Naive B cell (primary cell): ENCODE measurements at places on chromosomes 2 and 18. TPM values are rescaled to one million over a fixed set of nuclear protein-coding genes. Genes with fewer than 3 reads are reported as not detected.

DNA sequence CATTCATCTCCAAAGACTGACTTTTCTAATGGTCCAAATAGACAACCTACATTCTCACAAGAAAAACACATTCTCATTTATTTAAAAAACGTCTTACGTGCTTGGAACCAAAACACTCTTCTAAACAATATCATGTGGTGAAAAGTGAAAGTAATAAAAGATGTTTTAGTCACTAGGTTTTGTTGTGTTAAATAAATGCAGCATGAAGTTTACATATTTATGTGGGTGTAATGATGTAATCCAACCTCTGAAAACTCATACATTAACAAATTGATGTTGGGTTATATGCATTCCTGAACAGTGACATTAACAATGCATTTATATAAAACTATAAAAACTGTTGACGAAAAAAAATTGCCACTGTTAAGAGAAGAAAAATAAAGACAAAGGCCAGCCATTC, 55.1 kb upstream of the ACVR2A start:
- DNase-seq, result no peak

DNA sequence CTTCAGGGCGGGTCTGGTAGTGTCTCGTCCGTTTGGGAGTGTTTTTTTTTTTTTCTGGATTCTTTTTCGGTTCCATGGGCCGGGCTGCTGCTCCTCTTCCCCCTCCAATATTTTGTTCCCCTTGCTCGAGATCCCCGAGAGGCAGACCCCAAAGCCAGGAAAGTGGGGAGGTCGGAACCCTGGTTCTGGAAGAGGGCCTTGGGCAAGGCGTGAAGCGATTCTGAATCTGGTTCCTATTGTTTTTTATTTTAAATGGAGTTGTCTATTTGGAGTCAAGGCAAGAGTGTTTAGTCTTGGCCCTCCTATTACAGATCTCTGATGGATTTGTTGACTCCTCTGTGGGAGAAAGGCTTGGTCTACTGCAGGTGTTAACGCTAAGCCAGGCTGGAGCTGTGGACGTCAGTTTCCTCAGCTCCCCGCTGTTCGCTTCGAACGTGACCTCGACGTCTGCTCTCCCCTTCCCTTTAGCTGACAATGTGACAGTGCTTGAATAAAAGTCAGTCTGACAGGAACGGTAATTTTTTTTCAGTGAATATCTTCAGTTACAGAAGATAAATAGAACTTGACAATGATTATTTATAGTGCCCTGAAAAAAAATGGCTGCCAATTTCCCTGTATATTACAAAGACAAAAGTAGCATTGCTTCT, 683 bp upstream of the DNAJC27 start:
- peak; percentile 63 for DNase-seq

DNA sequence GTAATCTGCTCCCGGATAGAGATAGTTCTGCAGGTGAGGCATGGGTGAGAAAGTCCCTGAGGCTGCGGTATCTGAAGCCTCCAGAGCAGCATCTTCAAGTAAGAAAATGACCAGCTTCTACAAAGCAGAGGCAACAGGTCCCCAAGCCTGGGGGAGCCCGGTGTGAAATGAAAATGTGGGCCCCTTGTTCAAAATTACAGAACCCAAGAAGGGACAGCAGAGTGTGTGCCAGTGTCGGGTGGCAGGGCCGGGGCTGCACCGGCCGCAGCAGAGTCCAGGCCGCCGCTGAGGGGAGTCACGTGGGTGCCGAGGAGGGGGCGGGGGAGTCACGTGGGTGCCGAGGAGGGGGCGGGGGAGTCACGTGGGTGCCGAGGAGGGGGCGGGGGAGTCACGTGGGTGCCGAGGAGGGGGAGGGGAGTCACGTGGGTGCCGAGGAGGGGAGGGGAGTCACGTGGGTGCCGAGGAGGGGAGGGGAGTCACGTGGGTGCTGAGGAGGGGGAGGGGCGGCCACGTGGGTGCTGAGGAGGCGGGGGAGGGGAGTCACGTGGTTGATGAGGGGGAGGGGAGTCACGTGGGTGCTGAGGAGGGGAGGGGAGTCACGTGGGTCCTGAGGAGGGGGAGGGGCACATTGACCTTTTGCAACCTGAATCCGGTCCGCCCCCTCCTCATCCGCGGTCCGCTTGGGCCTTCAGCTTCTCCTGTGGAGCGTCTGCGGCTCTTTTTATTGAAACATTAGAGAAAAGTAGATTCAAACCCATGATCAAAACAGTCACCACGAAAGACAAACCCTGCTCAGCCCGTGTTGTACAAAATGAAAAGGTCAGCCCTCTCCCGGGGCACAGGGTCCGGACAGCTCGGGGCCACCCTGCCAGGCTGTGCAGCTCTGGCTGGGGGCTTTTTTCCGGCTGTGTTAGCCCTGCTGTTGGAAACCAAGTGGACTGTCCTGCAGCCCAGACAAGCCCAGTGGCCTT, 10.4 kb downstream of the COLEC11 start:
- no peak for DNase-seq

GRCh38 chr2:42777883-42778805, 14.2 kb upstream of the OXER1 start:
- DNase-seq, result no peak

DNA sequence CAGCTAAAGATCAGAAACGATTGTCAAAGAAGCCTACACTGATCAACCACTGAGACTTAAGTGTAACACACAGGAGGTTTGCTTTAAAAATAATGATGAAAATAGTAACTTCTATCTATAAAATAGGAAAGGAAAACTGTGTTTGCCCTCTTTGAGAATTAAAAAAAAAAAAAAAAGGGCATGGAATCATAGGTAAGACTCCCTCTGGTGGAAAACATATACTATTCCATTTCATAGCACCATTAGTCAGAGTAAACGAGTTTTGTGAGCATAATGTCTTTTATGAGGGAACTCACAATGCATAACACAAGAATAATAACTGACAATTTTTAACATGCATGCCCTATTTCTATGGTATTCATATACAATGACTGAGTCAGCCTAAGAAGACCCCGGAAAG, 36.3 kb downstream of the SLC35F5 start:
- no peak for DNase-seq

DNA sequence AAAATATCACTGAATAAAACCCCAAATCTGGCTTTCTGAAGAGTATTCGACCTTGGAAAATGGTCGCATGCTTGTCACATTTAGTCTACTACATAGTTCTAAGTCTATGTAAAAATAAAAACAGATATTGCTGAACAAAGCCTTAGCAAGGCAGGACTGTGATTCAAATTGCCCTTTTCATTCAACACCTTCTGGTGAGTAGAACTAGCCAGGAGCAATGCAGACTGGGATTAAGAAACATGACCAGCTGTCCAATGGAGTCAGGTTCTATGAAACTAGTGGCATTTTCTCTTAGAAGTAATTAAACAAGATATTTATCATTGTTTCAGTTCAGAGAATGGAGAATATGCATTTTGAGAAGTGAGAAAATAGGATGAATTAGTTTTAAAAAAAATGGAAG, 1260.5 kb upstream of the ACVR2A start:
- no peak for DNase-seq

DNA sequence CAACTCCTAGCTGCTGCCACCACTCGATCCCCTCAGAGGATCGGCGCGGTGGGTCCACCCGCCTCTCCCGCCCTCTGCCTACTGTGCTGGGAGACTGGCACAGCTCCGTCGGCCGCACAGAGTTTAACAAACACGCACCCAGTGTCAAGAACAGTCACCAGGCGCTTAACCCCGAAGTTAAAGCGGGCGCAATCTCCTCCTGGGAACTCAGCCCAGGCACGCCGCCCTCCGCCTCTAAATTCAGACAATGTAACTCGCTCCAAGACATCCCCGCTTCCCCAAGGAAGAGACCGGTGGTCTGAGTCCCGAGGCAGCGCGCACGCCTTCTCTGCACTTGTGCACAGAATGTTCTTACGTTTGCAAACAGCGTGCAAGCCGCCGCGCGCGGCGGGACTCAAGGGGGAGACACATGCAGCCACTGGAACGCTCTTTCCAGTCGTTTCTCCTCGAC, 533 bp downstream of the CXCR4 start:
- DNase-seq, result no peak

KCNS3 gene
- polyA plus RNA-seq, result 0.24 TPM

SGPP2 gene
- polyA plus RNA-seq, result 0.17 TPM

REEP1 gene
- not detected for polyA plus RNA-seq

SERPINB13 gene
- polyA plus RNA-seq, result not detected
